ENCODE measurements at places on chromosomes 7 and 10.
A peak's percentile ranks its signal among the peaks of the same experiment; 100 is the strongest.

DNA sequence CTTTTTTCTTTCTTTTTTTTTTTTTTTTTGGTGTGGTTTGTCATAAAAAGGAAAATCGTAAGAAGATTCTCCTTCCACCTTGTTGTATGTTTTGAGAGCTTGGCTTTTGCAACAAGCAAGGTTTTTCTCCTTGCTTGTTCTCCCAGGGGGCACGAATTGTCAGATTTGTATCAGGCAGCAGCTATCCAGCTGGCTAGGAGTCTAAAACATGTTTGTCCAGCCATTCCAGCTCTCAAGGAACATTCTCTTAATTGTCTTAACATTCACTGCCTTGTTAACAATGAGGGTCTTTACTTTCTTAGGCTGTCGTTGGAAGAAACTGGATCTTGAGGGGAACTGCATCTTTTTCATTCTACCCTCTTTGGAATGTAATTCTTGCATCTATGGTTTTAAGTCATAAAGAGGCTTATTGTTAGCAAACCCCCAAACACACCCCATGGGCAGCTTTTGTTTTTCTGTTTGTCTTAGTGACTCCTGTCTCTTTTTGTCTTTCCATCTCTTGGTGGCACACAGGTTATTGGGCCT, 14.6 kb downstream of the SHTN1 start:
- DNase-seq: no peak

GRCh38 chr7:157874870-157875229, 538.0 kb downstream of the DNAJB6 start:
- DNase-seq: no peak

DNA sequence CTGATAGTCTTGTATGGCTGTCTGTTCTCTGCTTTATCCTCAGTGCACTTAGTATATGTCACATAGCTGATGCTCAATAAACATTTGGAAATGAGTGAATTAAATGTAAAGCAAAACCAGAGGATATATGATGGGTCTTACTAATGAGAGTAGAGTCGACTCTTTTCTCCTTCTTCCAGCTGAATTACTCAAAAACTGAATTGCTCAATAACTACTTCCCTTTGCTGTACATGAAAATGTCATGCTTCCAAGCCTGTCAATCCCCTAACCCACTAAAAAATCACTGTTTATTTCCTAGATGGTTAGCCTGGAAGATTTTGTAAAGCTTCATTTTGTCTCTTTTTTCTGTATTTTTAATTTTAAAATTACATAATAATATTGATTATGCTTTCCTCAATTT, 88.0 kb downstream of the OR13A1 start:
- no peak for DNase-seq

DNA sequence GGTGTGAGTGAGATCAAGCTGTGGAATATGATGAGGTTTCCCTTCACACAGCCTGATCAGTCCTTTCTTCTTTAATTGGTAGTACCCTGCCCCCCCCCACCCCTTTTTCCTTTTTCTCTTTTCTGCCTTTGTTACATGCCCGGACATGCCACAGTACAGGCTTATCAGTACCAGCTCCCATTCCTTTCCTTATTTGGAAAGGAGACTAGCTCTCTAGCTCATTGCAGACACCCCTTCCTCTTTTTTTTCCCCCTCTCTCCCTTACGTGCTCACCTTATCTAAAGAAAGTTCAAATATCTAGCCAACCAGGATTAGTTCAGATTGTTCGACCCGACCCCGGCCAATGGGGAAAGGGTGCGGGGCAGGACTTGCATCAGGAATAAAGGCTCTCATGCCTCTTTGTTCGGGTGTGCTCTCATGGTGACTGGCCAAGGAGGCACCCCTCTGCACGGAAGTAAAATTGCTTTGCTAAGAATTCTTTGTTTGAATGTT, 230.4 kb downstream of the ACTR3B start:
- DNase-seq: peak; percentile 75

GRCh38 chr10:112775892-112776674, 174.0 kb upstream of the TCF7L2 start:
- no peak for DNase-seq

- DNase-seq: no peak
These were observed 34.0 kb upstream of the CCDC7 start for GRCh38 chr10:32411797-32412498.

DNA sequence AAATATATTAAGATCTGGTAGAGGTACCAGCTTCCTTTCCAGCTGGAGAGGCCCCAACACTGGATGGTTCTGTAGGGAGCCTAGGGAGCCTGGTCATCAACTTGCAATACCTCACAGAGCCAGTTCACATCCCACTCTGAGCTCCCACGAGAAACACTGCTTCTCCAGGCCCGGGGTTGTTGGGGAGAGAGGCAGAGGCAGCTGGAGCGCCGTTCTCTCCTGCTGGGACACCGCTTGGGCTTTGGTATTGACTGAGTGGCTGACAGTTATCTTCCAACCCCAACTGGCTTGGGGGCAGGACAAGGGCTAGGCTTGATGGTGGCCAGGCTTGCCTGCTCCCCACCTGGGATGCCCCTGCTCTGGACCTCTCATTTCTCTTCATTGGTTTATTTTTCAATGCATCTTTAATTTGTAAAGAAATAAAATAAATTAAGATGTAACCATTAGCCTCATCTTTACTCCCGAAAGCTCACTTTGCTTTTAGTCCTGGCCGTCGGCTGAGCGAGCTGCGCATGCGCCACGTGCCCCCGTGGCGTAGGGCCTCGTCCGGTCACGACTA, 10.0 kb upstream of the CHCHD1 start:
- DNase-seq: peak; percentile 79

GRCh38 chr7:43309706-43310022, 197.2 kb downstream of the HECW1 start:
- no peak for DNase-seq

DNA sequence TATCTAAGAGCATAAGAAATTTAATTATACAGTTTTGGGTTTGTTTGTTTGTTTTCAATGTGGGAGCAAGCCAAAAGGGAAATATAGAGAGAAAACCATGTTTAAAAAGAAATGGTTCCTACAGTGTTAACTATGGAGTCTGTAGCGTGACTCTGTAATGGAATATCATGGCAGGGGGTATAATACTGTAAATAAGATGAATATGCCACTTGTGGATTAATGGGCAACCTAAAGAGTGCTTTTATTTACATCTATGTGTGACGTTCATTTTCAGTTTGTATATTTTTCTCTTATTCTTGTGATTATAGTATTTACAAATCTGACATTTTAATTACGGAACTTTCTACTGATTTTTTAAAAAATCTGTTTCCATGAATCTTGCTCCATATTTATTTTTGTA, 95.9 kb downstream of the POLL start:
- no peak for DNase-seq

- no peak for DNase-seq
These were observed 125.7 kb downstream of the PRPF18 start for GRCh38 chr10:13712476-13712836.

GRCh38 chr7:94041529-94041928, 37.4 kb upstream of the BET1 start:
- DNase-seq: no peak

DNA sequence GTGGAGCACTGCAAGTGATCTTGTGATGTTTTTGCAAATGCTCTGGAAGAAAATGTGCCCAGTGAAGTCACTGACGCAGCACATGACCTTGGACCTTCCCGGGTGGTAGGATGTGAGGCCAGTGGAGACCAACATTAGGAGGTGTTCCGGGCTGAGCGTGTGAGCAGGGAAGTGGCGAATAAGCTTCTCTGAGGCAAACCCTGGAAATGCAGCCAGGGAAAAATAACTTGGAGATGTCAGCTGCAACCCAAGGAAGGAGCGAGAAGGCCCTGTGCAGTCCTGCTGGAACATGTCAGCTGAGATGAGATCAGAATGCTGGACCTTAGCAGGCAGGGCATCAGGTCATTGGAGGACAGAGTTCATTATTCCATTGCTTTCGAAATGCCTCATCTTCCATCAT, 18.6 kb upstream of the SDK1 start:
- no peak for DNase-seq

- DNase-seq: no peak
These were observed 24.7 kb downstream of the LSMEM1 start for GRCh38 chr7:112505495-112505894.

DNA sequence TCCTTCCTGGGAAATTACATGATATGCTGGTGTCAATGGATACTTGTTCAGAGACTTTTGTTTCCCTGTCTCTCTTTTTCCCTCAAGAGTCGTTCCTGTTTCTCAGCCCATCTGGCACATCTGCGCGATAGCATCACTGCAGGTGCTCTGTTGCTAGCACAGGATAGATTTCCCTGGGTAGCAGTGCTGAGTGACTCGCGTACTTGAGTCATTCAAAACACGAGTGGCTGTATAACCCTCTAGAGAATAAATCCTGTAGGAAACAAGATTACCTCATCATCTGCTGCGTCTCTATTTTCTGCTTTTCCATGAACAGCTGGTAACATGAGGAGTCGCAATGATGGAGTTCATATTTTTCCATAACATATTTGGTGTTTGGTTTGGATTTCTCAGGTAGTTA, 452.0 kb upstream of the FZD8 start:
- no peak for DNase-seq

DNA sequence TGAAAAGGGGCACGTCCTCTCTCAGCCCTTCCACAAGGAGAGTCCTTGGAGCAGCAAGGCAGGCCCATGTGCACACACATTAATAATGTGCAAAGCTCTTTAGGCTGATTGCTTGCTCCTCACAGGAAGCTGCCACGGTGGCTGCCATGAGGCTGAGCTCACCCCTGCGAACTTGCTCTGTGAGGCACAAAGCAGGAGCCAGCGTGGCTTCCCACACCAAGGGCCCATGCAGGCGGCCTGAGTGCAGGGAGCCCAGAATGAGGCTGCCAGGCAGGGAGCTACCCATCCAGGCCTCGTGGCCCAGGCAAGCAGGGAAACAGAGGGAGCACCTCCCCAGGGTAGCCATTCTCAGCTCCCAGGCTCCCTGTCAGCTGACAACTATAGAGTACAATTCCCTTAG, 242.9 kb downstream of the GRID1 start:
- no peak for DNase-seq

DNA sequence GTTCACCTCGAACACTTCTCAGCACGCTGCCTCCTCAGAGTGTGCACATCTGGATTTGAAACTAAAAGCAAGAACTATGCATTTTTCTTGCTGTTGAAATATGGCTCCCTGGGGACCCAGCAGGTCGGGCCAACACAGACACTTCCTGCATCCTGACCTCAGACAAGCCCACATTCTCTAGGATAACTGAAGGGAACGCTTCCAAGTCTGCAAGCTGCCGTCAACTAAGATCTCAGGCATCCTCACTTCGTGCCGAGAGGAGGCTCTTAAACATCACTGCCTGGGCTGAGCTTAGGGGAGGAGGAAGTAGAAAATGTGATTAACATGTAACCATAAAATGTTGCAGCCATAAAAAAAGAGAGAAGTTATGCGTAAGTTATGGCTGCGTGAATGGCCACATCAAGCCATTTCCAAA, 65.5 kb downstream of the PYROXD2 start:
- DNase-seq: no peak

- no peak for DNase-seq
These were observed 17.3 kb downstream of the ZNF438 start for GRCh38 chr10:31014161-31014875.

- peak; percentile 84 for DNase-seq
These were observed at the start of gene EIF3B for GRCh38 chr7:2354186-2354938. Gene EIF3B, plus strand, starts transcription at chr7:2354827. Its CDS starts 95 bp downstream, at chr7:2354922.

- no peak for DNase-seq
These were observed 171.3 kb upstream of the GHITM start for GRCh38 chr10:83968052-83968451.
